Esophagus (tissue), 2 donors: ENCODE measurements at places on chromosomes 11 and 22. TPM values are rescaled to one million over a fixed set of nuclear protein-coding genes. Genes with fewer than 3 reads are reported as not detected.

SERPIND1 gene
- polyA plus RNA-seq: 0.06 TPM

GLYATL2 gene
- 0.16 TPM for polyA plus RNA-seq

LDLRAD3 gene
- polyA plus RNA-seq: 5.1 TPM

SYT8 gene
- 38.9 TPM for polyA plus RNA-seq

OR8A1 gene
- not detected for polyA plus RNA-seq

KAT5 gene
- 55.6 TPM for polyA plus RNA-seq

NUP98 gene
- 26.9 TPM for polyA plus RNA-seq

TCN1 gene
- 6.9 TPM for polyA plus RNA-seq

TBCEL gene
- polyA plus RNA-seq: 2.0 TPM

OR51B4 gene
- polyA plus RNA-seq: not detected

TPBGL gene
- polyA plus RNA-seq: 0.02 TPM

EXPH5 gene
- 7.4 TPM for polyA plus RNA-seq

DEUP1 gene
- polyA plus RNA-seq: not detected

SYT12 gene
- 0.53 TPM for polyA plus RNA-seq

CATSPERZ gene
- 0.37 TPM for polyA plus RNA-seq

GSC2 gene
- not detected for polyA plus RNA-seq

CCDC88B gene
- 11.2 TPM for polyA plus RNA-seq

HORMAD2 gene
- not detected for polyA plus RNA-seq

ROBO4 gene
- polyA plus RNA-seq: 3.2 TPM

ARHGAP32 gene
- 17.8 TPM for polyA plus RNA-seq

ELF5 gene
- polyA plus RNA-seq: 0.41 TPM

PDE2A gene
- polyA plus RNA-seq: 6.9 TPM

CCDC34 gene
- 7.0 TPM for polyA plus RNA-seq

RCOR2 gene
- 0.24 TPM for polyA plus RNA-seq

ST3GAL4 gene
- 78.9 TPM for polyA plus RNA-seq

SLC15A3 gene
- 6.5 TPM for polyA plus RNA-seq
